RPMI7951 (cell line): ENCODE measurements at places on chromosomes 7 and 10. TPM values are rescaled to one million over a fixed set of nuclear protein-coding genes. Genes with fewer than 3 reads are reported as not detected.

DNA sequence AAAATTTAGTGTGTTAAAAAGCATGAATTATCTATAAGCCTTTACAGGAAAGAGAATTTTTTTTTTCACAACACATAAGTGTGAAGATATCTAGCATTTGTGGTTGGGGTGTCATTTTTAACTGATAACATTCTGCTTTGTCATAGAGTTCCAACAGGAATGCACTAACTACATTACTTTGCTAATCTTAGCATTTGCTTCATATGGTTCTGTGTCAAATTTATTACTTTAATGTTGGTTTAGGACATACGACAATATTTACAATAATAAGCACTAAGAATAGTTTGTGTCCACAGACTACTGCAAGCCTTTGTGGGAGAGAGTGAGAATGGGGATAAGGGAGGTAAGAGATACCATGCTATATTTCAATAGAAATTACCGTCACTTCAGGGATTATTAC is 40.6 kb upstream of the MAGI2 start:
- no peak for DNase-seq

DNA sequence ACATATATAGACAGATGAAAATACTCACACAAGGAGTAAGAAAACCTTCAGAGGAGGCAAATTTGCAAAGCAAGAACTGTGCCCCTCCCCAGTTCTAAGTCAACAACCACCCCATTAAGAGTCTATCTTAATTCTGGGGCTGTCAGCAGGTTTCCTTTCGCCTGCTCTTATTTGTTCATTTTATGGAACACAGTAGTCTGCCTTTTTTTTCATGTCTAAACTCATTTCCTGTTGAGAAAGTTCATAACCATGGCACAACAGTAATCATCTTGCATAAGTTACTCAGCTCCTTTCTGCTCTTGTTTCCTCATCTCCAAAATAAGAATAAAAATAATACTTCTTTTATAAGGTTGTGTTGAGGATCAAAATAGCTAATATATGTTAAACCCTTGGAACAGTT is 25.8 kb upstream of the AMPH start:
- DNase-seq, result no peak

GRCh38 chr10:124328477-124329220 is 90.1 kb downstream of the OAT start:
- peak; percentile 58 for DNase-seq

Gene CALCR
- total RNA-seq, result not detected in 2 replicates

Gene SLC37A3
- 22.1 and 26.8 TPM in 2 replicates for total RNA-seq

Gene LRRC17
- 48.8 and 54.3 TPM in 2 replicates for total RNA-seq
